ENCODE measurements at places on chromosomes 5 and 9. TPM values are rescaled to one million over a fixed set of nuclear protein-coding genes. Genes with fewer than 3 reads are reported as not detected.
A peak's percentile ranks its signal among the peaks of the same experiment; 100 is the strongest.

The PCDHB6 gene
- total RNA-seq = 0.16 TPM

GRCh38 chr9:86749894-86750255, 197.4 kb downstream of the GAS1 start:
- ATAC-seq = no peak

The C5orf63 gene
- total RNA-seq = 5.1 TPM

- ATAC-seq = no peak
Measured at GRCh38 chr5:10736354-10736753, 24.7 kb downstream of the DAP start.

DNA sequence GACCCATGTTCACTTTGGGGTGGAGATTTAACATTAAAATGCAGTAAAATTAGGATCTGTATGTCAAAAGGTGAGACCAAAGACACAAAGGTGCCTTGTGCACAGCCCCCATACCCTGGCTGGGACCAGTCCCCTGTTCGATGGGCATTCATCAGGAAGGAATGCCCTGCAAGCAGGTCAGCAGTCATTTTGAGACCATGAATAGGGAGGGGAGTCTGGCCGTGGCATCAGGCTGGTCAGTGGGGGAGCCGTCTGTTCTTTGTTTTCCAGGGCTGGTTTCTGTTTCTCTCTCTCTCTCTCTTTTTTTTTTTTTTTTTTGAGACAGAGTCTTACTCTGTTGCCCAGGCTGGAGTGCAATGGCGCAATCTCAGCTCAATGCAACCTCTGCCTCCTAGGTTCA, 68.9 kb upstream of the GOLM1 start:
- ATAC-seq = no peak

- ATAC-seq = peak; percentile 94
Measured at GRCh38 chr9:128635266-128636023, 21.2 kb downstream of the DYNC2I2 start.

DNA sequence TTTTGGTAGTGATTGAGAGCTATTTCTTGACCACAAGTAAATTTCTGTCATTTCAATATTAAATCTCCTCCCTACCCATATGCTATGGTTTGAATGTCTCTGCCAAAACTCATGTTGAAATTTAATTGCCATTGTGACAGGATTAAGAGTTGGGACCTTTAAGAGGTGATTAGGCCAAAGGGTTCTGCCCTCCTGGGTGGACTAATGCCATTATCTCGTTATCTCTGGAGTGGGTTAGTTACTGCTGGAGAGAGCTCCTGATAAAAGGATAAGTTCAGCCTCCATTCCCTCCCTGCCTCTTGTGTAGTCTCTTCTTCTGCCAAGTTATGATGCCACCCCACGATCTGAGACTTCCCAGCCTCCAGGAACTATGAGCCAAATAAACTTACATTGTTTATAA, 3.6 kb upstream of the DRD1 start:
- ATAC-seq = no peak

DNA sequence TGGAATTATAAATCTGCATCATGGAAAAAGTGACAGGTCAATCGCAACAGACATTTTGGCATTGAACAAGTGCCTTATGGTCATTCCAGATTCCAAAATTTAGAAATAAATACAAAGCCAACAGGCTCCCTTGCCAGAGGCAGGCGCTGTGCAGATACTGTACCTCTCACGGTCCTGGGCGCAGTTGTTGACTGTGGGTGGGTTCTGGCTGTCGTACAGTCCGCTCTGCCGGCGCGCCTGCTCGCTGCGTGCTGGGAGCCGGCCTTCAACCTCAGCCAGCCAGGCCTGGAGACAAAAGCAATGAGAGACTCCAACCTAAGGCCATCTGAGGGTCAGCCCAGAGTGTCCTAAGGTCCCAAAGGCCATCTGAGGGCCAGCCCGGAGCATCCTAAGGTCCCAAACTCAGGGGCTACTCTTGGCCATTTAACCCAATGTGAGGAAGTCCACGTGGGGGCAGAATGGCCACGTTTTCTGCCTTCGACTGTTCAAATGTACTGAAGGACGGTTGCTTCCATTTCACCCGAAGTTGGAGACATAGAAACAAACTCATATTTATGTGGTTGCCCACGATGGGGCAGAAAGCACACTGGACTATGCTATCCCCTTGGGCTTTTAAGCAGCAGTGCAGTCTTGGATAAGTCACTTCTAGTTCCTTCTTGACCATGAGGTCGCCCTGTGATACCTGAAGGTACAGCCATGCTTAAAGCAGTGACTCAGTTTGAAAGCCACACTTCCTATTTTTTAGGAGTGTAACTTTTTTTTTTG, 65.2 kb downstream of the USP20 start:
- peak; percentile 45 for ATAC-seq

- ATAC-seq = peak; percentile 61
Measured at GRCh38 chr9:1005043-1005667, 28.7 kb downstream of the DMRT3 start.

GRCh38 chr9:114238891-114239875, 83.7 kb upstream of the ORM1 start:
- ATAC-seq = no peak

The PRELID2 gene
- total RNA-seq = 4.8 TPM

DNA sequence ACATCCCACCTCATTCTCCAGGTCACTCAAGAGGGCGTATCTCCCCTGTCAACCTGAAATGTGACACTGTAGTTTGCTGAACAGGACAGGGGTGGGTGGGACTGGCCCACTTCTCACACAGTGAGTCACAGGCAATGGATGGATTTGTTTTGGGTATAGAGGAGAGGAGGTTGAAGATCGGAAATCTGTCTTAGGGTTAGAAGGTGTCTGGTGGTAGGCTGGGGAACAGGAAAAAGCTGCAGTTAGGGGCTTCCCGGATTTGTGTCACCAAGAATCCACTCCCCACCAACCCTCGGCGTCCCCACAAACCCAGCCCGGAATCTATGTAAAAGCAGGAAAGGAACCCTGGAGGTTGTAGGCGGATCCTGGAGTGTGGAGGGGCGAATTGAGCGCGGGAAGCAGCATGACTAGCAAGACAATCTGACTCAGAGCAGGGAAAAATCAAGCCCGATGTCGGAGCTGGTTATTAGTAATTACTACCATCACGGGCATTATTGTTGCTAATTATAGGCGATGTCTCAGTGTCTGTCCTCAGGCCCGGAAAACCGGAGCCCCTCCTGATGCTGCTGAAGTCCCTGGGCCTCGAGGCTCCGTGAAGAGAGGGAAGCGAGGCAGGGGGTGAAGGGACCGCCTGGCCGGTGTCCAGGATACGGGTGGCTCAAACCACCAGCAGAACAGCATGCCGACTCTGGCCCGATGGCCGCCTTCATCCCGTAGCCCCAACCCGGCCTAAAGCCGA, 1.7 kb upstream of the IRX1 start:
- ATAC-seq = no peak

Measured in esophagus mucosa (tissue), 1 donor.